Germinal center (tissue), 1 donor: ENCODE measurements at places on chromosomes 5 and 9.

DNA sequence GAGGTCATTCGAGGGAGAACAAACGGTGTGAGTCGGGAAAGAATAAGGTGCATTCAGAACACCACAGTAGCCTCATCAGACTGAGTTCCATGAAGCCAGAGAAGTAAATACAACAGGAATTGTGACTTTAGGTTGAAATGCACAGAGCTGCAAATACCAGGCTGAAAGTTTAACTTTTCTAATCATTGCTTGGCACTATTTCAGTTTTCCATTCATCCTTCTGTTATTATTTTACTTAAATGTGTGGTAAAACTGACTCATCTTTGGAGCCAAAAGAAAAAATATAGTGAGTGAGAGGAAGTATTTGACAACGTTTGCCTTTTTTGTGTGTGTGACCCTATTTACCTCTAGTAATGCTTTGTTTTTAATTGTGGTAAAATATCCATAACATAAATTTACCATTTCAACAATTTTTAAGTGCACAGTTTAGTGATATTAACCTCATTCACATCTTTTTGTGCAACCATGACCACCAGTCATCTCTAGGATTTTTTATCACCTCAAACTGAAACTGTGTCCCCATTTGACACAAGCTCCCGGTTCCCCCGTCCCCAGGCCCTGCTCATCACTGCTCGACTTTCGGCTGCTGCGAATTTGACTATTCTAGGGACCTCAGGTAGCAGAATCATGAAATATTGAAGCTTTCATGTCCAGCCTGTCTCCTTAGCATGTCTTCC, 166.8 kb downstream of the HSD17B3 start:
- no peak for DNase-seq

- DNase-seq = no peak
These were observed 73.0 kb downstream of the C9orf85 start for GRCh38 chr9:71984403-71984802.

- peak; percentile 31 for DNase-seq
These were observed 4.9 kb upstream of the ROR2 start for GRCh38 chr9:91954841-91955471.

- DNase-seq = no peak
These were observed 110.6 kb upstream of the GDNF start for GRCh38 chr5:37950436-37950835.

DNA sequence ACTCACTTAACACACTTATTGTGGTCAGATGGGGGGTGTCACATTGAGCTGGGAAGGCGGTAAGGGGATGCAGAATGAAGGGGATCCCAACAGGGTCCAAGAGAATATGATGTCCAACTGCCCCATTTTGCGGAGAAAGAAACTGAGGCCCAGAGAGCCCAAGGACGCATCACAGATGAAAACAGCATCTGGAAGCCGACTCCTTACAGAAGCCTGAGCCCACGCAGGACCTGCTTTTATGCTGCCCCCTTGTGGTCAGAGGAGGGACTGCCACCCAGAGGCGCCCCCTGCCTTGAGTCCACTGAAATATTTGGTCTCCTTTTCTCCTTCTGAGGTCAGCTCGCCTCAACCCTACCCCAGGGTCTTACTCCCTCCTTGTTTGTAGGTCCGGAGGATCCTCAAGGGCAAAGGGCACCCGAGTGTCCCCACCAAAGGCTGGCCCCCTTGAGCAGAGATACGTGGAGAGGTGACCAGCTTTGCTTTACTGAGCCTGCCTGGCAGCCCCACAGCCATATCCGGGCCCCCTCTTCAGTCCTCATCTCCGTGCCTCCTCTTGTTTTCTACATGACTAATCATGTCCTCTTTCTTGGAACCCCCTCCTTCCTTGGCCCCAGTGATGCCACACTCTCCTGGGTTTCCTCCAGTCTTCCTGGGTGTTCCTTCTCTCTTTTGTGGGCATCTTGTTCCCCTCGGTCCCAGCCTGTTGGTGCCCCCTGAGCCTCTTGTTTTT, 30.0 kb upstream of the TTLL11 start:
- DNase-seq = peak; percentile 78

DNA sequence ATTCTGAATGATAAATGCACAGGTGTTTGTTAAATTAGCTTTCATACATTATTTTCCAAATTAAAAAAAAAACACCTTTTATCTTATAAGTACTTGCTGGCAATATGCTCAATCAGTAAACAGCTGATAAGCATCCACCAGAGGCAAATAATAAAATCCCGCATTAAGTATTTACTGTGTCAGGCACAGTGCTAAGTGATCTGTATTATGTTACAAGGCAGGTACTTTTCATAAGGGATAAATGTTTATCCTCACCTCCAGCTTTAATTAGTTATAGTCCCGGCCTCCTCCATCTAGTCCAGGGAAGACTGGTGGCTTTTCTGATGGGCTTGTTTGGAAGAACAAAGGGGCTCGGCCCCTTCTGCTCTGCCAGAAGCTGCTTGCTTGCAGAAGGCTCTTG, 40.1 kb downstream of the PFDN1 start:
- no peak for DNase-seq

GRCh38 chr9:6852243-6852963, 94.6 kb downstream of the KDM4C start:
- DNase-seq = no peak

DNA sequence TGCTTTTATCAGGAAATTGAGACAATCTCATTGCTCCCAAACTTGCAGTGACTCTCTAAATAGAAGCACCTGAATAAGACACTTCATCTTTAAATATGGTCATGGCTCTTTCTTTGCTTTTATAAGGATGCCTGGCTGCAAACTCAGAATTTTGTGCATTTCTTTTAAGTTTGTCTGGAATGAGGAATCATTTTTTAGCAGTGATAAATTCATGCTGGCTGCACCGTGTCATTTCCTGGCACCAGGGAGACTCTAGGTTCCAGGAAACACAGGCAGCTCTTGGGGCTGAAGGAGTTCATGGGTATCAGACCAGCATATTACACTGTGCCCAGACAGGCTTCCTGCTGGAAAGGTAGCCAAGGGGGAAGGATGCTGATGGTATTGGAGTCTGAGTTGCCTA, 109.9 kb downstream of the NUDT12 start:
- DNase-seq = no peak

DNA sequence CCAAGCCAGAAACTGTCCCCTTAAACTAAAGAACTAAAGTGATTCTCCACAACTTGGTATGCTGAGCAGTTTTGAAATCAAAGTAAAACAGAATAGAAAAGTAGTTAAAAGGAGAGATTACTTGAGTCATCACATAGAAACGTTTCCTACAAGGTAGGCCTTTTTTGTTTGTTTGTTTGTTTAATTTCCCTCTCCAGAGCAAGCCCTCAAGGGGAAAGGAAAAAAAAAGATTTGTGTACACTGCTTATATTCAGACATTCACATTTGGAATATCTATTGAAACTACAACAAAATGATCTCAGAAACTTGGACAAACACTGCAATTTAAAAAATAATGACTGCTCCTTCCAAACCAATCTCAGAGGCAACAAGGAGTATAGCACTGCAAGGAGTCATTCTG, 304.7 kb upstream of the NREP start:
- DNase-seq = no peak

DNA sequence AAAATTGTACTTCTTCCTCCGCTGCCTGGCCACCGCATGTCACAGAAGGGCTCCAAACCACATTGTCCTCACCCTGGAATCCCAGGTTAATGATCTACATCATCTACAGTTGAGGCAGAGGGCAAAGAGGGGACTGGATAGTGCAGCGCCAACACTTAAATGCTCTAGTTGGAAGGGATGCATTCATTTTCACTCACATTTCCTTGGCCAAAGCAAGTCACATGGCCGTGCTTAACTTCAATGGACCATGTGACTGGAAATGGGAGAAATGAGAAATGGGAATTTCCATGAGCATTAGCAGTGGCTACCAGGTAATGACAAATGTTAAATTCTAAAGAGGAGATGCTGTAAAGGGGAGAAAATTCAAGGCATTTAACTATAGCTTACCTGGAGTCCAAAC, 13.3 kb upstream of the GNAQ start:
- DNase-seq = no peak

DNA sequence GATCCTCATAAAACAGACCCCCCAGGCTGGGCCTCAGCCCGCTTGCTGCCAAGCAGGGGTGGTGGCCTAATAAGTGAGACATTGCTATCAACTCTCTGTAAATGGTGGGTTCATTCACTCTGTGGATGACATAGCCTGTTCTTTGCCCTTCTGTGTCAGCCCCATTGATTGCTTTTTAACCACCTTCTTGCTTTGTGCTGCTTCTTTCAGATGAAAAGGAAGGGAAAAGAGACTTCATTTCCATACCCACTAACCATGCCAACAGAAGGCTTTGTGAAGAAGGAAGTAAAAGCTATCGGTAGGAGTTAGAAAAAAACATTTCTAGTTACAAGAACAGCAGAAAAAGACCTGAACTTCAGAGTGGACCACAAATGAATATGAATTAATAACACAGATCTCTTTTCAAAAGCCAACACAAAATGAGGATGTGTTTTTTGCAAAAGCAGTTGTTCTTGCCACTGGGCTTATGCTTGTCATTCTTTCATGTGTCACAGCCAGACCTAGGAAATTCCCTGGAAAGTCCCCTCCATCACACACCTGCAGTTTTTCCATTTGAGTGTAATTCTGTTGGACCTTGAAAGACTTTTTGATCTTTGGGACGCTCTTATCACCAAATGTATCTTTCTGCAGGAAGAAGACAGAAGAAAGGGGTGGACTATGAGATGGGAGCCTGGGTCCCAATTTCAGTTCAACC, 507.7 kb downstream of the CCDC171 start:
- no peak for DNase-seq

DNA sequence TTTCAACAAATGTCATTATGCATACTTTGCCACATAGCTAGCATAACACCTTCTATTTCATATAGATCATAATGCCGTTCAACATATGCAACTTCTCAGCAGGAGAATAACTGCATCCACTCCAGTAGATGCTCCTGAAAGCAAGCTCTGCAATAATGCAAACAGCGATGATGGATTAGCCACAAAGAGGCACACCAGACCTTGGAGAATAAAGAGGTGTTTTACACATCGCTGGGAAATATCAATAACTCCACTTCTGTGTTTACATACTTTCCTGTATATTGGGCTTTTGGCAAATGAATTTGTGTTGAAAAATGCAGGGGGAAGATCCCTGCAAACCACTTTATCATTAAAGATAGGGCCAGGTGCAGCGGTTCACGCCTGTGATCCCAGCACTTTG, 271.5 kb upstream of the PANK3 start:
- no peak for DNase-seq

DNA sequence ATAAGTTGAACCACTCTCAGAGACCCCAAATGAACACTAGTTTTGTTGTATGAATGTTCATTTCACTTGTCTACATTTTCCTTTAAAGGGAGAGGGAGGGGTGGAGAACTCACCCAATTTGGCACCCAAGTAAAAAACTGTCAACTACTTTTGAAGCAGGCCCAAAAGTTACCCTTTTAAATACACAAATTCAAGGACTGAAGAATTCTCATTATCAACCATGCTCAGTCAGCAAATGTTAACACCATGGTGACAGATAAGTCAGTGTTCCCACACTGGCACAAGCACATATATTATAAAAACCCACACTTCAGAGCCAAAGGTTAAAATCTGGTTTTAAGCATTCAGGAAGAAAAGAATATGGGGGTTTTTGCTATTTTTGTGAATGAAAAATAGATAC, 31.6 kb downstream of the CSNK1A1 start:
- no peak for DNase-seq

- DNase-seq = no peak
These were observed 156.4 kb upstream of the ADRA1B start for GRCh38 chr5:159759791-159760290.

DNA sequence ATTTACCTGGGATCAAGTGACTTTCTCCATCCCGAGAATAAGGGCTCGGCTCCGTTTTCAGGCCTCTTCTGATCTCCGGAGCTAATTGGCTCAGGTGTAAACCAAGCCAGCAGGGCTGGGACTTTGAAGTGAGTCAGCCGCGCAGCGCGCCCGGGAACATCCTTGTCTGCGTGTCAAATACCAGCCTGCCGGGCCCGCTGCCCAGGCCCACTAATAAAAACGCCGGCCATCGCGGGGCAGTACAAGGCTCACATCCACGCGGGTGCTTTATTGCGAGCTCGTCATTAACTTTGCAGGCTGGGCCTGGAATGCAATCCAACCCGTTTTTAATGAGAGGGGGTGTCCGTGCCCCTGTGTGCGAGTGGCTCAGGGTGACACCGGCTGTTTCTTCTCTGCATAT, 416.8 kb downstream of the IRX2 start:
- no peak for DNase-seq

GRCh38 chr5:175830586-175831300, 40.6 kb upstream of the CPLX2 start:
- DNase-seq = no peak

DNA sequence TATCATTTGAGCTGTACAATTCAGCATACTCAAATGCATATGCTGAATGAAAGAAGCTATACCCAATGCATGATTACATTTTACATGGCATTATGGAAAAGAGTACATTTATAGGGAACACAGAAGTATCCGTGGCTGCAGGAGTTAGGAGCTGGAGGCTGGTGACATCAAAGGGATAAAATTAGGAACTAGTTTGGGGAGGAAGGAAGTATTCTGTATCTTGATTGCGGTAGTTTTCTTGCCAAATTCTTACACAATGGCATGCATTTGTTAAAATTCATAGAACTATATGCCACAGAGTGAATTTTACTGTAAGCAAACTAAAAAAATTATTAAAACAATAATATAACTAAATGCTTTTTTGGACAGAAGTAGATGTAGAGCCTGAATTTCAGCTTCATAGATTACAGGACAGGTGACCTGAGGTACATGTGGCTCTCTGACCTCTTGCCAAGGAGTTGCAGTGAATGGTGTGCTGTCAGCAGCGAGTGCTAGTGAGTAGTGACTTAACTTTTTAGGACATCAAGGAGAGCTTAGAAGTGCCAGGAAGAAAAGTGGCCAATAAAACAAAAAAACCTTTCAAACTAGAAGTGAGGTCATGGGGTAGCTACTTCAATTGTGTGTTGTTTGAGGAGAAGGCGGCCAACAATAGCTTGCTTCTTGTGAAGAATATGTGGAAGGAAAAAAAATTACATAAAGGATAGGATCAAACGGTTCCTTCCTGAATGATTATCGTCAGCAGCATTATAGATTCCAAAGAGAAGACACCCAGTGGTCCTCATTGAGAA, 514.9 kb upstream of the CLINT1 start:
- no peak for DNase-seq

DNA sequence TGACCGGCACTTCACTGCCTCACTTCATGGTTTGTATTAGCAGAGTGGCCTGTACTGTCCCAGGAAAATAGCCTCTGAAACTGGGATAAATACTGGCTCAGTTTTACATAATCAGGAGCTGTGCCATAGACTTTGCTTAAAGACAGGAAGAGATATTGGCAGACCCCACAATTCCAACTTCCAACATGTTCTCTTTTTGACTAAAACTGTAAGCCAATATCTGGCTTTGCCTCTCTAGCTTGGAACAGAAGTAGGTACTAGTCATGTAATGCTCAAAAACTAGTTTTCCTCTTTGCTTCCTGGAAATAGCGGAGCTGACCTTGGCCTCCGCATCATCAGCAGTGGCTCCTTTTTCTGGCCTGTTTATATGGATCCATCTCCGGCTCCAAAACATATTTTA, 276.9 kb downstream of the CDH9 start:
- DNase-seq = no peak

- DNase-seq = no peak
These were observed 156.1 kb downstream of the FGF1 start for GRCh38 chr5:142529626-142530278.

- DNase-seq = no peak
These were observed 171.7 kb downstream of the CACNA1B start for GRCh38 chr9:138049085-138049778.
